ENCODE measurements at places on chromosomes 7 and 10. TPM values are rescaled to one million over a fixed set of nuclear protein-coding genes. Genes with fewer than 3 reads are reported as not detected.

Gene ATG9B
- 4.6 TPM for total RNA-seq

Gene SPAM1
- total RNA-seq, result not detected

Gene MET
- 1.8 TPM for total RNA-seq

Gene NEURL1
- 1.8 TPM for total RNA-seq

Gene CCDC3
- 0.34 TPM for total RNA-seq

Gene CACNB2
- not detected for total RNA-seq

Gene HOXA1
- total RNA-seq, result 0.43 TPM

Gene TAS2R60
- not detected for total RNA-seq

DNA sequence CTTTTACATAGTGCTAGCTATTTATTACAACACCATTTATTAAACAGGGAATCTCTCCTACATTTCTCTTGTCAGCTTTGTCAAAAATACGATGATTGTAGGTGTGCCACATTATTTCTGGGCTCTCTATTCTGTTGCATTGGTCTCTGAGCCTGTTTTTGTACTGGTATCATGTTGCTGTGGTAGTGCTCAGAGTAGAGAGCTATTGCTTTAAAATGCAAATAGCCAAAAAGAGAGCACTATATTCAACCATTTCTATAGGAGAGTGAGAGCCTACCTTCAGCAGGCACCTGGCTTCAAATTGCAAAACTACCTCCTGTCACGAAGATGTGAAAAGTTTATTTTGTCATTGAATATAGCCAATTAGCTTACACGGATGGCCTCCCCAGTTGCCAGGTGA is 8.1 kb downstream of the ZNF92 start:
- no peak for DNase-seq

GRCh38 chr10:22716943-22717342 is 2.6 kb upstream of the PIP4K2A start:
- no peak for DNase-seq

GRCh38 chr10:73625004-73625883 is 16.0 kb downstream of the MYOZ1 start:
- DNase-seq, result peak; percentile 32

- DNase-seq, result no peak
These were observed 65.5 kb downstream of the RAMP3 start for GRCh38 chr7:45223078-45223477.

- DNase-seq, result no peak
These were observed 434.3 kb upstream of the C7orf33 start for GRCh38 chr7:148156233-148156632.

GRCh38 chr10:132904181-132904813 is 38.1 kb downstream of the CFAP46 start:
- peak; percentile 60 for DNase-seq

- DNase-seq, result no peak
These were observed 3.5 kb downstream of the ZNF511 start for GRCh38 chr10:133312016-133312768.

- DNase-seq, result no peak
These were observed 48.3 kb upstream of the CDC14C start for GRCh38 chr7:48876087-48876486.

GRCh38 chr10:13681960-13682359 is 95.2 kb downstream of the PRPF18 start:
- DNase-seq, result no peak

GRCh38 chr7:151275813-151276577 is 27.5 kb upstream of the SMARCD3 start:
- DNase-seq, result peak; percentile 19

DNA sequence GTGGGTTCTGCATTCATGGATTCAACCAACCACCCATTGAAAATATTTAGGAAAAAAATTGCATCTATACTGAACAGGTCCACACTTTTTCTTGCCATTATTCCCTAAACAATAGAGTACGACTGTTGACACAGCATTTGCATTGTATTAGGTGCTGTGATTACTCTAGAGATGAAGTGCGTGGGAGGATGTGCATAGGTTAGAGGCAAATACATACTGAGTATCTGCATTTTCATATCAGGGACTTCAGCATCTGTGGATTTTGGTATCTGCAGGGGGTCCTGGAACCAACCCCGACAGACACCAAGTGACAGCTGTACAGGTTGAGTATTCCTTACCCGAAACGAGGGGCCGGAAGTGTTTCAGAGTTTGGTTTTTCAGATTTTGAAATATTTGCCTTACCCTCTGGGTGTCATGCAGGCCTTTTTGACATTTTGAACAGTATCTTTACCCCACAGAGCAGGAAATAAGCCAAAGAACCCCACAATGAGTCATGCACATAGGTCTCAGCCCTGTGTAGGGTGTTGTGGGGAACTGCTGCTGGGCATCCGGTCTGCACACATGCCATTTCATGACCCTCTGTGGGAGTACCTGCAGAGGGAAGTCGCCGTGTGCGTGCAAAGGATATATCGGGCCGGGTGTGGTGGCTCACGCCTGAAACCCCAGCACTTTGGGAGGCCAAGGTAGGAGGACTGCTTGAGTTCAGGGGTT is 14.5 kb downstream of the NUDT5 start:
- DNase-seq, result peak; percentile 86

DNA sequence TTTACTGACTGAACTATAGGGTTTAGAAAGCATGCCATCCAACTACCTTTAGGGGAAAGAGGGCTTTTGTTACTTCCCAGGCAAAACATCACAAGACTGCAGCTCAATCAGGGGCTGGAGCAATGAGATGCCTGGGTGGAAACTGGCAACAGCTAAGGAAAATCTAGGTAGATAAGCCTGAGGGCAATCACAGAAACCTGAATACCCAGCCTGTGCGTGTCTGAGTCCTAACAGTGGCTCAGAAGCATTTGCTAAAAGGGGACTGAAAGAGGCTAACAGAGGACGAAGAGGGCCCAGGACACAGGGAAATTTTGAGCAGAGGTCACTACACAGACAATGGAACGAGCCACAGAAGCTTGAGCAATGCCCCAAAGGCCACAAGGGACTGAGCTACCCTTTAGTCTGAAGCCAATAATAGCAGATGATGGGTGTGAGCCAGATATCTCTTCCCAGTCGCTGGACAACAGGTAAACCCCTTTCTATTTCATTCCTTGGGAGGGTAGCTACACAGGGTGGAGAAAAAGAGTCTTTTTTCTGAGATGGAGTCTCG is 79.1 kb downstream of the ITGA8 start:
- DNase-seq, result no peak

GRCh38 chr10:110335314-110336064 is 30.8 kb upstream of the SMNDC1 start:
- no peak for DNase-seq

- DNase-seq, result no peak
These were observed 33.5 kb upstream of the TTYH3 start for GRCh38 chr7:2598154-2598823.

- DNase-seq, result no peak
These were observed 93.2 kb upstream of the DGKB start for GRCh38 chr7:14995774-14996173.

- DNase-seq, result no peak
These were observed 74.6 kb upstream of the EGFR start for GRCh38 chr7:54944179-54944578.

GRCh38 chr7:149414171-149414570 is 46.7 kb downstream of the ZNF777 start:
- DNase-seq, result no peak

DNA sequence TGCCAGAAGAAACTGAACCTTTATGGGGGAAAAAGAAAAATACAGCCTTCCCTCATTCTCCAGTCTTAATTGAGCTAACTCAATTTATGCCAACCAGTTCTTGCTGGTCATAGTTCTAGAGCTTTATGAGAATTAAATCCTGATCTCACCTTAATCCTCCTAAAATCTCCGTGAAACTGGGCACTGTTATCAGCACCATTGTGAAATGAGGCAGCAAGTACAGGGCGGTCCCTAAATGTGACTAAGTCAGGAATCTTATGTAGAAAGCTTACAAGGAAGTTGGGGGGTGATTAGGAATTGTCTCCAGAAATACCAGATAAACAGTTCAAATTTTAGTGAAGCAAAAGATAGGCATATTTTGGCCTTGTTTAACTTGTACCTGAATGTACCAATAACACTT is 10.7 kb upstream of the INSYN2A start:
- DNase-seq, result no peak

GRCh38 chr10:107163076-107163855 is 1.2 kb downstream of the SORCS1 start:
- DNase-seq, result no peak

Measured in activated CD4-positive, alpha-beta memory T cell treated with anti-CD3 and anti-CD28 coated beads for 36 hours (primary cell).